ENCODE measurements at places on chromosomes 4 and X.

GRCh38 chrX:35826503-35826902, 28.4 kb downstream of the MAGEB16 start:
- DNase-seq, result no peak

- DNase-seq, result no peak
Measured at GRCh38 chr4:3413675-3414420, 27.9 kb upstream of the HGFAC start.

DNA sequence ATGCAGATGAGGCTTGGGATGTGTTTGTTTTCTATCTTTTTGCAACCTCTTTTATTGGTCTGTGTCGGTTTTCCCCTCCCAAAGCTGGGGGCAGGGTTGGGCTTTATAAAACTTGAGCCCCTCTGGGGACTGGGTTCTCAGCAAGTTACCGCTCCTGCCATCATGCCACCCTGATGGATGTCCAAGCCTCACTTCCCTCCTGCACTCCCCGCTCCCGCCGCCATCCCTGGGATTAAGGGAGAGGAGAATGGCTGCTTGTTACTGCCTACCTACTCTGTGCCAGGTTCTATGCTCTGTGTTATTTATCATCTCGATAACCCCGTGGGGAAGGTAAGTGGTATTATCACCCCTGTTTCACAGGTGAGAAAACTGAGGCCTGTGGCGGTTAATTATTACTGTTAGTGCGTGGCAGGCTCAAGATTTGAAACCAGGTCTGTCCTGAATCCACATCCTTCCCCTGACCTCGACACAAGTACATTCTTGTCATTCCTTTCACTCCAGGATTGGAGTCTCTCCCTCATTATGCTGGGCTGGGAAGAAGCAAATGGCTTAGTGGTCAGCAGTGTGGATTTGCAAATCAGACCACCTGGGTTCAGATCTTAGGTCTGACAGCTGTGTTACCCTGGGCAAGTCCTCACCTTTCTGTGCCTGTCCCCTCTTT, 4.5 kb downstream of the UBA1 start:
- no peak for DNase-seq

- DNase-seq, result no peak
Measured at GRCh38 chr4:104519588-104519987, 24.9 kb upstream of the CXXC4 start.

DNA sequence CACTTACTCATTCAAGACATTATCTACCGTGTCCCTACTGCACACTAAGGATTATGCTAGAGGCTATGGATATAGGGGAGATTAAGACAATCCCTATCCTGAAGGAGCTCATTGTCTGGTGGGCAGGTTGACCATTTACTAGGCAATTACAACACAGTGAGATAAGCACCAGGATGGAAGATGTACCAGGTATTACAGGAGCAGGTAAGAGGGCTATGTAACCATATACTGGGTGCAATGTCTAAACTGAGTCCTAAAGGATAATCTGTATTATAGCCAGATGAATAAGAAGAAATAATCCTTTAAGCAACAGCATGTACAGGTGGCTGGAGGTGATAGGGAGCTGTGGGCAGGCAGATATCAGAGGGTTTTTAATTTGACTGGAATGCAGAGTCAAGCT, 113.3 kb upstream of the TBC1D9 start:
- no peak for DNase-seq

DNA sequence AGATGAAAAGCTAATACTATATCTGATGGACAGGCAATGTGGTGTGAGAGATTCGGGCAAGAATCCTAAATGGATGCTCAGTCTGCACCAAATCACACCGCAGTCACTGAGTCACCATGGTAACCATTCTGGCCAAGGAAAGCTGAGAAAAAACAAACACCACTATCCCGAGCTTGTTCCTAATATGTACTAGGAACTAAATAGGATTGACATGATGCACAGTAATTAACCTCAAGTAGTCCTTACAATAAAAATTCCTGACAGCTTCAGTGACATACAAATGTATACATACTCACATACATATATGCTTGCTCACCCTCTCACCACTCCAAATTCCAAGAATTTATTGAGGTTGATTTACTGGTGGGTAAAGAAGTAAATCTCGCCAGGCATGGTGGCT, 1.1 kb upstream of the RAB40A start:
- DNase-seq, result no peak
